Left cardiac atrium (tissue), 4 donors: ENCODE measurements at places on chromosomes 13 and 19.

- no peak for DNase-seq
Observed at GRCh38 chr13:97300871-97301270, 78.7 kb downstream of the MBNL2 start.

DNA sequence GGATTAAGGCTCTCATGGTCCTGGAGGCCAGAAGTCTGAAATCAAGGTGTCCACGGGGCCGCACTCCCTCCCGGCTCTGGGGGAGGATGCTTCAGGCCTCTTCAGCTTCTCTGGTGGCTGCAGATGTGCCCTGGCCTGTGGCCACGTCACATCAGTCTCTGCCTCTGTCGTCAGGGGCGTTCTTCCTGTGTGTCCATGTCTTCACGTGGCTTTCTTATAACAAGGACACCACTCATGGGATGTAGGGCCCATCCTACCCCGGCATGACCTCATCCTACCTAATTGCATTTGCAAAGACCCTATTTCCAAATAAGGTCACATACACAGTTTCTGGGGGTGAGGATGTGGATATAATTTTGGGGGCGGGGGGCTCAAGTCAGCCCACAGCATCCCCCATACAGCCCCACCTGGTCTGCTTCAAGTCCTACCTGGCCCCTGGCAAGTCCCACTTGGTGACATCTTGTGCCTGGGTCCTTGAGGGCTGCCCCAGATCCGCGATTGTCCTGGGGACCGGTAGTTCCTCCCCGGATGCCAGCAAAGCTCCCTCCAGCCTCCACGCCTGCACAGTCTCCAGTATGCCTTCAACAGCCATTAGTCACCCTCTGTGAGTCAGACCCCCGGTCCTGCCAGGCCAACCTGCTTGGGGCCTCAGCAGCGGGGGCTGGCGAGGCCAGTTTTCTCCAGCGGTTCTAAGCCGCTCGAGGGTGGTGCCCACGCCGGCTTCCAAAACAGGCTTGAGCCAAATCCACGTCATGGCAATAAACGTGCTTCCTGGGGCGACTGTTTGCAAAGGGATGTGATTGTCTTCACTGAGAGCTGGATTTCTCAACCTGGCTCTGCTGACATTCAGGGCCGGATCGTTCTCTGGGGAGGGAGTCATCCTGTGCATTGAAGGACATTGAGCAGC is 32.2 kb downstream of the MYO9B start:
- DNase-seq = peak; percentile 94

- DNase-seq = no peak
Observed at GRCh38 chr13:37345869-37346268, 240.4 kb upstream of the CSNK1A1L start.

- DNase-seq = no peak
Observed at GRCh38 chr19:39270036-39270871, 2.1 kb downstream of the IFNL2 start.

DNA sequence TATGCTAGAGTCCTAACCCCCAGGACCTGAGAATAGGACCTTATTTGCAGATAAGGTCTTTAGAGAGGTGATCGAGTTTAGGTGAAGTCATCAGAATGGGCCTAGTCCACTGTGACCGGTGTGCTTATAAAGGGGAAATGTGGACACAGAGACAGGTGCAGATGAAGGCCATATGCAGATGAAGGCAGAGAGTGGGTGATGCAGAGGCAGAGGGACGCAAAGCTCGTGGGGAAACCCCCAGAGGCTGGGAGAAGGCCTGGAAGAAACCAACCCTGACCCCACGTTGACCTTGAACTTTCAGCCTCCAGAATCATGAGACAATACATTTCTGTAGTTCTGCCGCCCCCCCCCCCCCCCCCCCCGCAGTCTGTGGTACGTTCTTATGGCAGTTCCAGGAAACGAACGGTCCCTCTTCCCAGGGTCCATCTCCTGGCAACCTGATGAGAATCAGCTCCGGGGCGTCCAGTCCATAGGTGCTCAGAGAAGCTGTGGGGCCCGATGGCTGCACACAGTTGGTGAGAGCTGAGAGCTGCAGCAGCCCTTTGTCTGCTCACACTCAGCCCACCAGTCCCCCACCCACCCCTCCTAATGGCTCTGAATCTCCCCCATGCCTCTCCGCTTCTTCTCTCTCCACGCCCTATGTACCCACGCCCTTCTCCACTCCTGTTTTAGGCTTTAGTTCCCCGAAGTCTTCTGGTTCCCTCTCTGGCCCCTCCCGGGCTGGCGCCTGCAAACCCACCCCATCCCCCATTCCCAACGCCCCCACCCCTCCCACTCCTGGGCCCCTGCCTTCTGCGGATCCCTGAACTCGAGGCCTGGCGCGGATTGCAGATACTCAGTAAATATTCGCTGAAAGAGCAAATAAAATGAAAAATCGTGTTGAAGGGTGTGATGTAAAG is 218.3 kb upstream of the MAB21L1 start:
- no peak for DNase-seq

GRCh38 chr13:48131533-48131932 is 36.6 kb upstream of the MED4 start:
- DNase-seq = no peak

- no peak for DNase-seq
Observed at GRCh38 chr13:20124303-20124702, 36.5 kb downstream of the GJA3 start.

- no peak for DNase-seq
Observed at GRCh38 chr19:29667901-29668341, 2.7 kb downstream of the PLEKHF1 start.

GRCh38 chr13:66751691-66752090 is 478.4 kb downstream of the PCDH9 start:
- DNase-seq = no peak

GRCh38 chr13:110138010-110138699 is 168.8 kb downstream of the COL4A1 start:
- DNase-seq = peak; percentile 80

- no peak for DNase-seq
Observed at GRCh38 chr13:75612354-75612753, 23.8 kb upstream of the LMO7 start.

DNA sequence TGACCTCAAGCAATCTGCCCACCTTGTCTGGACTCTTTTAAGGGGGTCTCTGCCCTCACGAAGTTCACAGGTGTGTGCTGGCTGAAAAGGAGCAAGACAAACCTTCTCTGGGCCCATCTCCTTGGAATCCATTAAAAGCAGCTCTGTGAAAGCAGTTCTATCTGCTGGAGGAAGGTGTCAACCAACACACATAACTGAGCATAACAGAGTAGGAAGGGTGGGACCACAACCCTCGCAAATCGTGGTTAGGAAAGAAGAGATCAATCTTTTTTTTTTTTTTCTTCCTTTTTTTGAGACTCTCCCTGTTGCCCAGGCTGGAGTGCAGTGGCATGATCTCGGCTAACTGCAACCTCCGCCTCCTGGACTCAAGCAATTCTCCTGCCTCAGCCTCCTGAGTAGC is 1.4 kb downstream of the SUGP2 start:
- DNase-seq = no peak

GRCh38 chr13:96967248-96967745 is 27.0 kb downstream of the OXGR1 start:
- DNase-seq = no peak

DNA sequence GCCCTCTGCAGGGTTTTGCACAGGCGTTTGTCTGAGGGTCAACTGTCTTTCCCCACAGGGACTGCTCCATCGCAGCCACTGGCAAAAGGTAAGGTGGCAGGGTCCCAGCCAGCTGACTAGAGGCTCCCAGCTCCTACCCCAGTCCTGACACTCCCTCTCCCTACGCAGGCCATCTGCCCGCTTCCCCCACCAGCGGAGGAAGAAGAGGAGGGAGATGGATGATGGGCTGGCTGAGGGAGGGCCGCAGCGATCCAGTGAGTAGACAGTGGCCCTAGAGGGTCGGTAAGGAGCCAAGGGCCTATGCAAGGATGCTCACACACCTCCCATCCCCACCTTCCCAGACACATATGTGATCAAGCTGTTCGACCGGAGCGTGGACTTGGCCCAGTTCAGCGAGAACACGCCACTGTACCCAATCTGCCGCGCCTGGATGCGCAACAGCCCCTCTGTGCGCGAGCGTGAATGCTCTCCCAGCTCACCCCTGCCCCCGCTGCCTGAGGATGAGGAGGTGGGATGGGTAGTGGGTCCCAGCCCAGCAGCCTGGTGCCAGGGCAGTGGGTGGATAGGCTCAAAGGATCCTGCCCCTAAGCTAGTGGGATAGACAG is 4.0 kb downstream of the HSPB6 start:
- DNase-seq = no peak

GRCh38 chr13:39982745-39983144 is 327.3 kb downstream of the COG6 start:
- DNase-seq = no peak

DNA sequence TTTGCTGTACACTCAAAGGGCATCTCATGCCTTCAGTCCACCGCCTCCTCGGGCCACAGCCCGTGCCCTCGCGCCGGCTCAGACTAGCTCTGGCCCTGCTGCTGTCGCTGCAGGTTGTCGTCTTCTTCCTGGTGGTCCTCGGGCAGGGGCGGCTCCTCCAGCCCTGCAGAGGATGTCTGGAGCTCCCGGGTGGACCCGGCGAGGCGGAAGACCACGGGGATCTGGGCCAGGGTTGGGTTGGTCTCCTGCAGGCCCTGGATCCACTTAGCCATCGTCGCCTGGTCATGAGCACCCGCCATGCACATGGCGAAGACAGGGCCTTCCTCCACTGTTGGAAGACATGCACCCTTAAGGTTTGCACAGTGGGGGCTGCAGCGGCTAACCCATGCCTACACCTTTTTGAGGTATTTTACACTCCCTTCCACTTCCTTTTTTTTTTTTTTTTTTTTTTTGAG is 489 bp upstream of the ZNF653 start:
- no peak for DNase-seq

DNA sequence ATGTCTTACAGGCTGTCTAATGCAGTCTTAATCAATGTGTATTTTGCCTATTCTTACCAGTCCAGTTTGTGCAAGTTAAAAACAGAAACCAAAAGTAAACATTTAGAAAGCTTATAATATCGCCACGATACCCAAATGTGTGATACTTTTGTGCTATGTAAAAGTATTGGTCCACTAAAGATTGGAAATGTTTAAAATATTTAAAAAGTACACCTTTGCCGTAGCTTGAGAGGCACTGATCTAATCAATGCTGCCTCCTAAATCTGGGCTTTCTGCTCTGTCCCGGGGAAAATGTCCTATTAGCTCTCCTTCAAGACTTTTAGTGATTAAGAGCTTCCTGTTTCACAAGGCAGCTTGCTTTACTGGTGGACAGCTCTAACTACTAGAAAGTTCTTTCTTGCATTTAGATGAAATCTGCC is 64.7 kb downstream of the DNAJC15 start:
- DNase-seq = no peak

GRCh38 chr13:56561327-56561726 is 579.4 kb upstream of the PRR20A start:
- no peak for DNase-seq

DNA sequence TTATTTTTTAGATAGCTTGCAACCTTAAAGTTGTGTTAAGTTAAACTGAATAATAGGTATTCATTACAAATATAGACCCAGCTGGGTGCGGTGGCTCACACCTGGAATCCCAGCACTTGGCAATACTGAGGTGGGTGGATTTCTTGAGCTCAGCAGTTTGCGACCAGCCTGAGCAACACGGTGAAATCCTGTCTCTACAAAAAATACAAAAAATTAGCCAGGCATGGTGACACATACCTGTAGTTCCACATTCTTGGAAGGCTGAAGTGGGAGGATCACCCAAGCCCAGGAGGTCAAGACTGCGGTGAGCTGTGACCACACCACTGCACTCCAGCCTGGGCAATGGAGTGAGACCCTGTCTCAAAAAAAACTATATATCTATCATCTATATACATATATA is 386.5 kb downstream of the PCDH17 start:
- DNase-seq = no peak

- no peak for DNase-seq
Observed at GRCh38 chr13:110214637-110215036, 92.3 kb downstream of the COL4A1 start.

DNA sequence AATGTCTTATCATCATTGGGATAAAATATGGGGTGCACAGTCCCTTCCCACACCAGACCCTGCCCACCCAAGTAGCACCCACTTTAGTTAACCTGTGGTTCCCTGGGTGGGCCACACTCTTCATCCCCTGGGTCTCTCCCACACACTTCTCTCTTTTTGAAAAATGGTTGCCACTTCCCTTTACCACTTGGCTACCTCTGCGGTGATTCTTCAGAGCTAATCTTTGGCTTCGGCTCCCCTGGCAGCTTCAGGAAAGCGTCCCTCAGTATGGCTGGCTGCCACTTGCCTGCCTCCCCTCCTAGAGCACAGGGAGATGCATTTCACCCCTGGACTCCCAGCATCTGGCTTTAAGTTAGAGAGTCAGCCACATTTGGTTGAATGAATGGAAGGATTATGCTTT is 18.2 kb downstream of the CCNA1 start:
- no peak for DNase-seq

GRCh38 chr19:5893907-5894703 is 9.5 kb downstream of the NDUFA11 start:
- peak; percentile 84 for DNase-seq

DNA sequence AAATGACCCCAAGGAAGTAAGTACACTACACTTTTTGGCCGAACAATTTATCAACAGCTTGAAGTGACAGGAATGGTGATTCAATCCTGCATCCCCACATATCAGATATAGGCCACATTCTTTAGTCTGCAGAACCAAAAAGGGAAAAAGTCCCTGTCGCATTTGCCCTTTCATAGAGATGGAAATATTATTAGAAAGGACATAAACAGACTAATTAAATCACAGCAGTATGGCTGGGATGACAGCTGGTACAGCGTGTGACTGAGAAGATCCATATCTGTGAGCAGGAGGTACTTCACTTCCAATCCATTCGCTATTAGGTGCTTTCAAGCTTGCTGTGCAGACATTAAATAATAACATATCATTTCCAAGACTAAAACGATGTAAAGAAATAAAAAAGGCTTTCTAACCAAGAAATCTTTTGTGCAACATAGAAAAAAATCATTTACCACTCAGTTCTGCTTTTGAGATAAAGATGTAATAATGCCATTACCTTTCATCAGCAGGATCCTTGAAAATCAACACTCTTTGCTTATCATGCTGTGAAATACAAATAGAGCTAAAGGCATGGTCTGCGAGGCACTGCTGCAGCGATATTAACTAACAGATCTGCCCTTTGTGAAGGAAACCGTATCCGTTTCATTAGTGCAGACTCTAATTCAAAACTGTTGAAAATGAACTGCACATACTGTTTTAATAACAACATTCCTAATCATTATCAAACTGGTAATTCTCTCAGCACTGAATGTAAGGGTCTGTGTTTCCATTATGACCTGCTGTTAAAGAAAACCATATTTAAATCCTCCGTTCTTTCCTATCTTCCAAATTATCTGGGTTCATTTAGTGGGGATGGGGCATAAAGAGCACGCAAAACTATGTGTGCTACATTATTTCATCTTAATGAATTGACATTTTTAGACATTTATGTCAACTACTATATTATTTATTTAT is 245.6 kb downstream of the DACH1 start:
- DNase-seq = no peak

GRCh38 chr19:3335431-3336350 is 30.7 kb upstream of the NFIC start:
- DNase-seq = peak; percentile 77
